ENCODE measurements at places on chromosomes 12 and 14. TPM values are rescaled to one million over a fixed set of nuclear protein-coding genes. Genes with fewer than 3 reads are reported as not detected.

DNA sequence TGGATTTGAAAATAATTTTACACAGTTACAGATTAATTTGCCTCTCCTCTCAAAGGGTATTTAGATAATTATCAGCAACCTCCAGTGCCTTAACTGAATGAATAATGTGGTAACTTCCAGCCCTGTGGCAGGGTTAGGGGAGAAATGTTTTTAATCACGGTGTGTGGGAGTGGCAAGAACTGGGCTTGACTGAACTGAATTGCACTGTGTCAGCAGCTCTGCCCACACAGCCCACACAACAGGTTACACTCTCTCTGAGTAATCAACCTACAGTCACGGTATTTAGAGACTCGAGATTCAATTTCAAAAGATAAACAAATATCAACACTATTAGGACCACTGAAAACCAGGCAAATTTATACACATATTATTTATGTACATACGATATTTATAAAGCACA, 198.5 kb downstream of the KCNC2 start:
- DNase-seq, result no peak

DNA sequence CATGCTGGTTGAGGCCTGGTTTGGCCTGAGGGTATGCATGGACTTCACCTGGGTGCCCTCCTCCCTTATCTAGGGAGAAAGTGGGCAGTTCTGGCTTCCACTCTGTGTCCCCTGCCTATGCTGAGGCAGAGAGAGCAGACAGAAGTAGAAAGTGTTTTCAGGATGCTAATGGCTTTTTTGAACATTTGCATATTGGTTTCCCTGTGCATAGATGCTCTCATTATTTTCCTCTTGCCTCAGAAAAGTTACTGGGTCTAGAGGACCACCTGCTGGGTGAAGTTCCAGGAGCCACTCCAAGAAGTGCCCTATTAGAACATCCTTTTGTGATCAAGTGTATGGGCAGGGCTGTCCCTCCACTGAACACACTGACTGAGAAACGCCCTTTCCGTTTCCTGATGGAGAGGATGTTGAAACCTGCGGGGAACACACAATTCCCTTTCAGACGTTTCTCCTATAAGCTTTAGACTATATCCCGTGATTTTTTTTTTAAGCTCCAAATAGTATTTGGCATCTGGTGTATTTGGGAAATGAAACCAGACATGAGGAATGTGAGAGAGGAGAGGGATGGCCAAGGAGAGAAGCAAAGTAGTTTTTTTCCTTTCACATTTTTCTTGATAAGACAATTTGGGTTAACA, 66.6 kb downstream of the DAAM1 start:
- no peak for DNase-seq

GRCh38 chr12:95815632-95816212, 25.2 kb upstream of the NTN4 start:
- no peak for DNase-seq

GRCh38 chr12:92493816-92494215, 209.0 kb upstream of the PLEKHG7 start:
- no peak for DNase-seq

GRCh38 chr14:82855912-82856391, 1322.3 kb upstream of the SEL1L start:
- no peak for DNase-seq

RPS6KA5 gene
- total RNA-seq, result 5.3 TPM

DNA sequence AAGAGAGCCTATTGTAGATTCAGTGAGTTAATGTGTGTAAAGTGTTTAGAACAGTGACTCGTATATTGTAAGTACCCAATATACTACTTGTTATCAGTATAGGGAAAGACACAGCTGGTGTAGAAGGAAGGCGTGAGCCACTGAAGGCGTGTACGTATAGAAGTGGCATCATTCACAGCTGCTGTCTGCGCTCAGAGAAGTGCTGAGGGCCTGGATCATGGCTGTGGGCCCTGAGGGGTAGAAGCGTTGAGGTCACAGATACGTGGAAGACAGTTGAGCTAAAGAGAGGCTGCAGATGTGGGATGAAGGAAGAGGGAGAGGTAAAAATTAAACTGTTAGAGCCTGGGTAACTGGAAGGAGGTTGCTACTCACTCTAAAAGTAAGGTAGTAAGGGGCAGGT, 5.9 kb downstream of the C12orf75 start:
- DNase-seq, result no peak

DNA sequence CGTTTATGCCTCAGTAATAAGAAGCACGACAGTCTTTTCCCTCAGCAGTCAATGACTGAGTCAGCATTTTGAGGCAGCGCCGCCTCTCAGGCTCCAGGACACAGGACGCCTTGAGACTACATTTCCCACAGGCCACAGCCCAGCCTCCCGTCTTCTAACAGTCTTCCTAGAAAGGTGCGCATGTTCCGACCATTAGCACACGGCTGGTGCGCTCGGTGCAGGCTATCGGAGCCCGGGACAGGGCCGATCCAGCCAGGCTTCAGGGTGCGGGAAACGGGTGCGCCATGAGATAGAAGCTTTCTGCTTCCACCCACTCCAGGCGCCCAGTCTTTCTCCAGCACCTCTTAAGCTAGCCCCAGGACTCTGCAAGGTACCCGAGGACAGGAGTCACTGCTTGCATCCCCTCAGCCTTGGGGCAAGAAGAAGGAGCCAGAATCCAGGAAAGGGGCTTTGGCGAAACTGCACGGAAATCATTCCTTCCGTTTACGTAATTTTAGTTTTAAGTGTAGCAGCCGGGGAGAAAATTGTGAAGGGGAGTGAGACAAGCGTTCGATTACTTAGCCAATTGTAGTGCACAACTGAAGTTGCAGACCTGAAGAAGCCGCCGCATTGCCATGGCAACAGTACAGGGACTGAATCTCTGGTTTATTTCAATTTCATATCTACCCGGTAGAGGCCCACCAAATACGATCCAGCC, 54.0 kb downstream of the ZNF641 start:
- DNase-seq, result peak; percentile 83

DNA sequence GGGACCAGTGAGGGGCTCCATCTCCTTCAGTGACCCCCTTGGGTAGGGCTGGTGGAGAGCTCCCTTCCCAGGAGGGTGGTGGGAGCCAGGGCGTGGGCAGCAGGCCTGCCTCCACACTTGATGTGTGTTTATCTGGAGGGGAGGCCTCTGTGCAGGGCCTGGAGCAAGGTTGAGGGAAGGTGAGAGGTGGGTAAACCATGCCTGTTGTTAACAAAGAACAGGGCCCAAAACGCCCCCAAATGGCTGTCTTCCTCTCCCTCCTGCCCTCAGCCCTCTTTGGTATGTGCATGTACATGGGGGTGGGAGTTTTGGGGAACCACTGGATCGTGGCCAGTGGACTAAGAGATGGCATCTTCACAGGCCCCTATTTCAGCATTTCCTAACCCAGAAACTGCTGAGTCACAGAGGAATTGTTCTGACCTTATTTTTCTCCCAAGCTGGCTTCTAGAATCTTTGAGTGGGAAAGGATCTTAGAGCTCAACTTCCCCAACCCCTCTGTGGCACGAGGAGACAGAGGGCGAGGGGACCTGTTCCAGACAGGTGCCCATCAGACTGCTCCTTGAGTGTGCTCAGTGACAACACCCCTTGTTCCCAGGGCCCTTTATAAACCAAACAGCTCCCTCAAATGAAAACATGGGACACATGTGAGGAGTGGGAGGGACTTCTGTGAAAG, 3.6 kb downstream of the SLC48A1 start:
- no peak for DNase-seq

DNA sequence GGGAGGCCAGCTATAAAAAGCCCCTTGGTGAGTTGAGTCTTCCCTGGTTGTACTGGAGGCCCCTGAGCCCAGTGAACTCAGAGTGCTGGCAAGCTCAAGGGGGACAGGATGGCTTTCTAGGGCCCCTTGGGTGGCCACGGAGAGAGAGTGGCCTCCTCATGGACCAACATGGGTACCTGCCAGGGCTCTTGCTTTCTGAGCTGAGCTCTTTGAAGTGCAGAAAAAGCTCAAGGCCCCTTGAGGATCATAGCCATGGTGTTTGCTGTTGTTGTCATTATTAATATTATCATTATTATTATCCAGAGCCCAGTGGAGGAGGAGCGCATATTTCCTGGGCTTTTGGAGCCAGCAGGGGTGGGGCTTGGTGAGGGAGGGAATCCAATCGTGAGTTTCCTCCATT, 6.7 kb downstream of the RNFT2 start:
- DNase-seq, result no peak

DNA sequence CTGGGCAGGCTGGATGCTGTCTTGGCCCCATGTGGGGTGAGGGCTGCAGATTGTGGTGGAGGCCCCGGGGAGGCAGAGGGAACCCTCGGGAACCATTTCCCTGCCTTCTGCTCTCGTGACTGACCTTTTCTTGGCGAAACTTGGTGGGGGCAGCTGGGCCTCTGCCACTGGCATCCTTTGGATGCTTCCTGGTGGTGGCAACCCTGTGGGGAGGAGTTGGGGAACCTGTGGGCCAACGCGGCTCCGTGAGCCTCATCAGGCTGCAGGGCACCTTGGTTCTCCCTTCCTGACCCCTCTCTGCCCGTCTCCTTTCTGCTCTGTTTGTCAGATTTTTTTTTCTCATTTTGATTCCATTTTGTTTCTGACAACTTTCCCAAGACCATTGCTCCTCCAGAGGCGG, 14.4 kb downstream of the TMEM121 start:
- DNase-seq, result no peak

TRHDE gene
- total RNA-seq, result 5.5 TPM

FITM1 gene
- 0.25 TPM for total RNA-seq

GRCh38 chr14:58866391-58866790, 228.6 kb downstream of the DACT1 start:
- DNase-seq, result no peak

DNA sequence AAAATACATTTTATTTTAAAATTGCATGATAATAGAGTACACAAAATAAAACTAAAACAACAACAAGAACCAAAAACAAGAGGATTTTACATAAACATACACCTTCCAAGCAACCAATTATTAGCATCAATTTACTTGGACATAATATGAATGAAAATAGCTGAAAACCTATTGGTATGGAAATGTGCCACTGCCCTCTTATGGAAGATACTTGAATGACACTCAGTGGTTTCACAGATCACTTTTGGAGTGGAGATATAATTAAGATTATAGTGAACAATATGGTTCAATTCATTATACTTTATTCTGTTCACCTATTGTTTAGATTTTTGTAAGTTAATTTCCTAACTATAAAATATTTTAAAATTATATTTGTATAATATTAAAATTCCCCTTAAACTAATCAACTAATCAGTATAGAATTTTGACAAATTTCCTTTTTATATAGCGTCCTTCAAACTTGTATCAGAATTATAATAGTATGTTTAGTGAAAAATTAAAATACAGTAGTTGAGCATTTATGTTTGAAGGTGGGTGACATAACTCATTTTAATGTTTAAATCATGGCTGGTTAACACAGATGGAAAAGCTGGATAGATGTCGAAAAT, 70.1 kb downstream of the SLC6A15 start:
- DNase-seq, result no peak

DNA sequence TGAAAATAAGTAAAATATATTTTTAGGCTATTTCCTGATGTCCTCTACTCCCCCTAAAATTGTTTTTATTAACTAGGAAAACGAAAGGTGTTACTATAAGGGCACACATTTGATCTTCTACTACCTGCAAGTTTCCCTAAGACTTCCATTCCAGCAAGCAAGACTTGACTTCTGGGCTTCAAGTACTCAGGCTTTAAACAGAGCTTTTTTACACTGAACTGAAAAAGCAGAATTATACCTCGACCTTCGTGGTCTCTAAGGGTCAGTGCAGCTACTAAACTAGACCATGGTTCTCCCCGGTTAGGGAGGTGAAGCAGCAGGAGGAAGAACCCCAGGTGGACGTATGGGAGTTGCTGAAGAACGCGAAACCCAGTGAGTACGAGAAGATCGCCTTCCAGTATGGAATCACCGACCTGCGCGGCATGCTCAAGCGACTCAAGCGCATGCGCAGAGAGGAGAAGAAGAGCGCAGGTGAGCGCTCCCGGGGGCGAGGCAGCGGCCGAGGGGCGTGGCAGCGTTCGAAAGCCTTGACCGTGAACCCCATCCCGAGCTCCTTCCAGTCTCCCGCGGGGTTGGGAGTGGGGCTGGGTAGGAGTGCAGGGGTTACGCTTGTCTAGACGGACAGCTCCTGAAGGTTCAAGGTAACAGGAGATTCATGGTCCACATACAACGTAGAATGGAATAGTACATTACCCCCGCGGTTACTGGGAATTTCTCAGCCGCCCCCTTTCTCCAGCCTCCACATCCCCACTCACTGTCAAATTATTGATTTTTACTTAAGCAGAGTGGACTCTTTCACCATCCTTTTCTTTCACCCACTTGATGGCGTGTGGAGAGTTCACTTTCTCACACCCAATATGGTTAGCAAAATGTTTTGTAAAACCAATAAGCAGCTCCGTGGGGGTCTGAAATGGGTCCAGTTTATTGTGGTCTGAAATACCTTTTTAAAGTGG, 47.6 kb downstream of the MYBPC1 start:
- peak; percentile 85 for DNase-seq

IFNG-AS1 gene
- not detected for total RNA-seq

DNA sequence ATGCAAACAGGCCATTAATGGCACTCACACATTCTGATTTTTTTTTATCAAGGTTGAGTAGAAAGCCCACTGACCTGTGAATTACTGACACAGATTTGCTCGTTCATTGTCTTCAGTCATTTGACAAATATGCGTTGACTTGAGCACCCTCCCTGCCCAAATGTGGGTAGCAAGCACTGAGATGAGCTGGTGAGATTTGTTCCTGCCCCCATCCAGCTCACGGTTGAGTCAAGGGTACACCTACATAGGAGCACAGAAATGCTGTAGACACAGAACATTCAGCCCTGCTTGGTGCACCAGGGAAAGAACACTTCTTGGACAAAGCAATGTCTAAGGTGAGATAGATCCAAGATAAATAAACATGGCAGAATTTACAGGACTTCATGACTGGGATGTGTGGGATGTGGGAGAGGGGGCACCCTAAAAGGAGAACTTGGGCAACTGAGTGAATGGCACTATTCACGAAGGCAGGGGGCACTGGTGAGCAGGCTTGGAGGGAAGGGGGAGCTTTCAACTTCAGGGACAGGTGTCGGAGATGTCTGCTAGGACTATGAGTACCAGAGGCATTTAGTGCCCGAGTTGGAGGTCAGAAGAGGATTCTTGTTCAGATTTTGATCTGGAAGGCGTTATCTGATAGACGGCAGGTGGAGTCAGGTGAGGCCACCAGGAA, 213.4 kb downstream of the VRK1 start:
- peak; percentile 46 for DNase-seq

- peak; percentile 50 for DNase-seq
These were observed 2.0 kb upstream of the NTF3 start for GRCh38 chr12:5429741-5430557.

KRT81 gene
- 0.34 TPM for total RNA-seq

CDK4 gene
- 125 TPM for total RNA-seq

- DNase-seq, result no peak
These were observed 1398.9 kb downstream of the AACS start for GRCh38 chr12:126464153-126464552.

NPAS3 gene
- total RNA-seq, result 3.2 TPM

- DNase-seq, result no peak
These were observed 263.9 kb upstream of the RGS6 start for GRCh38 chr14:71668186-71668912.

All from WTC11 (cell line).